Neural crest cell (in vitro differentiated cells): ENCODE measurements at places on chromosomes 16 and 17. TPM values are rescaled to one million over a fixed set of nuclear protein-coding genes. Genes with fewer than 3 reads are reported as not detected.

DBNDD1 gene
- 4.9 and 5.6 TPM in 2 replicates for total RNA-seq

CCNF gene
- 66.1 and 67.5 TPM in 2 replicates for total RNA-seq

DNA sequence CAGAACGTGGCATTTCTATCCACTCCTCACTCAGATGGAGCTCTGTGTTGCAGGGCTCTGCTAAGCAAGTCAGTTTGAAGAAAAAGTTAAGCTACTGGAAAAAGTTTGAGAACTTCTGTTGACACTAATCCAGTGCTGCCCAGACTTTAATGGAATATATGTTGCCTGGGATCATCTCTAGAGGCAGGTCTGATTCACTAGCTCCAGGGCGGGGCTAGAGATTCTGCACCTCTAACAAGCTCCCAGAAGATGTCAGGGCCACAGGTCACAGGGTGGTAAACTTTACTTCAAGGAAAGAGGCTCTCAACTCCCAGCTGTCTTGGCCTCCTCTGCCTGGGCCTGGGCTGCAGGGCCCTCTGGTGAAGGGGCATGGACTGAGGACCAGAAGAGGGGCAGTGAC, 6.8 kb downstream of the TTYH2 start:
- DNase-seq, result no peak

- no peak for DNase-seq
These were observed 32.7 kb downstream of the TRIM37 start for GRCh38 chr17:59073972-59074371.

DNA sequence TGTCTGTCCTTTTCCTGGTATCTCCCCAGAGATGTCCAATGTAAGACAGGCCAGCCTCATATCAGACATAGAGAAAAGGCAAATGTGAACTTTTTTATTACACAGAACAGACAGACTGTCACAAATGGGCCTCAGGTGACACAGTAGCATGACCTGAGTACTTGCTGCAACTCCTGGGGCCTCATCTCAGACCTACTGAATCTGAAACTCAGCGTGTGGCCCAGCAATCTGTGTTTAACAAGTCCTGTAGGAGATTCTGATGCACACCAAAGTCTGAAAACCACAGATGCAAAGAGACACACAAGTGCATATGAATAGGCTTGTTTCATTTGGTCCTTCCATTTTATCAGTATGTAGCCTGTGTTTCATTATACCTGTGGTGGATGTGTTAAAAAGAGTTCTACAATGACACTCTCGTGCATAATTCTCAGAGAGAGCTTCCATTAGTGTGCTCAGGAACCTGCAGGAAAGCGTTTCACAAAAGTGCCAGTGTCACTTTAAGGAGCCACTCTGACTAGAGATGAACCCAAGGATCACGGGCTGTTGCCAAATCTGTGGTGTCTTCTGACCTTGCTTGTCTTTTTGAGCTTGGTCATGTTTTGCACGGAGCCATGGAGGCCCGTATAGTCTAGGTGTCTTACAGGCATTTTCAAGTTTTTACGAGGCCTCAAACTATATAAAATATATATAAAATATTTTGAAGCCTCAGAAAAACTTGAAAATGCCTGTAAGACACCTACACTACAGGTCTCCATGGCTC, 33.8 kb upstream of the NF1 start:
- no peak for DNase-seq

DNA sequence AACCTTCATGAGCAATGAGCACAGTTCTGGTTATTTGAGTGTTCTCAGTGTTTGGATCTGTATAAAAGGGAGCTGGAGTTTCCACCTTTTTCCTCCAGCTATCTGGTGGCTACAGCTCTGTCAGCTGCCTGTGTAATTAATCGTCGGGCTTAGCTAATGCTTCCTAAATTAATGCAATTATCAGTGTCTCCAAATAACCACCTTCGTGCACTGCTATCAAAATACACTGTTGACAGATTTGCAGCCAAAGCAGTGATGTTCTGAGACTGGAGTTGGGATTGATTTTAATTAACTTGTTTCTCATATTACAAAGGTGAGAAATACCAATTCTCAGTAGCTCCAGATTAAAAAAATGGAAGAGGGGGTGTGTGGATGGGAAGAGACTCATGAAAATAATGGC, 325.8 kb downstream of the CBLN1 start:
- DNase-seq, result no peak

GRCh38 chr16:22316411-22316811, 19.2 kb downstream of the POLR3E start:
- no peak for DNase-seq

- DNase-seq, result no peak
These were observed 19.3 kb downstream of the POLR3K start for GRCh38 chr16:33877-34647.

- DNase-seq, result no peak
These were observed 18.0 kb downstream of the CLEC3A start for GRCh38 chr16:78040396-78040795.

DNA sequence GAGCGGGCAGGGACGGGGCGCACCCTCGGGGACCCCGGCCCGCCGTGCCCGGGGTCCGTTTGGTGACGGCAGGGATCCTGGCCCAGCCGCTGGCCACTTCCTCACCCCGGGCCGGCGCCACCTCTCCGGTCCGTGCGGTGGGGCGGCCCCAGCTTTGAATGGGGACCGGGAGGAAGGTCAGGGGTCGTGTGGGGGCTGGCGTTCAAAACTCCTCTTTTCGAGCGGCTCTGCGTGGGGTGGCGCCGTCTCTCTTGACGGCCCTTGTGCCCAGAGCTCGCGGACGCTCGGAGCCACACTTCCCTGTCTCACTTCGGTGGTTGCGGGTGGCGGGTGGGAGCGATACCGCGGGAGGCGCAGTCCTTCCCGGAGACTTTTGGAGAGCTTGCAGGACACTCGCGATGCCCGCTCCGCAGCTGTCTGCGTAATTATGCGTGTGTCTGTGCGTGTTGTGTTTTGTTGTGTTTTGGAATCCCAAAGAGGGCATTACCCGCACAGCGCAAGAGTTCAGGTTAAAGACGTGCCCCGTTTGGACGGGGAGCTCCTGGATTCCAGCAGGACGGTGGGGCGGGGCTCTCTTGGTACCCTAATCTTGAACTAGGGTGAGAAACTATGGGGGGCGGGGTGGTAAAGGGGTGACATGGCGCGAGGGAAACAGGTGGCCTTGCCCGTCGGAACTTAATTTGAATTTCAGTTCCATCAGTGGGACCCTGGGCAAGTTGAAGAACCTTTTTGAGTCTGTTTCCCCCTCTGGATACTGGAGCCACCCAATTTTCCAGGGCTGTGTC, 637 bp downstream of the PLCG2 start:
- DNase-seq, result peak; percentile 13

GRCh38 chr17:2989855-2990254, 73.6 kb downstream of the OR1D5 start:
- DNase-seq, result no peak

DNA sequence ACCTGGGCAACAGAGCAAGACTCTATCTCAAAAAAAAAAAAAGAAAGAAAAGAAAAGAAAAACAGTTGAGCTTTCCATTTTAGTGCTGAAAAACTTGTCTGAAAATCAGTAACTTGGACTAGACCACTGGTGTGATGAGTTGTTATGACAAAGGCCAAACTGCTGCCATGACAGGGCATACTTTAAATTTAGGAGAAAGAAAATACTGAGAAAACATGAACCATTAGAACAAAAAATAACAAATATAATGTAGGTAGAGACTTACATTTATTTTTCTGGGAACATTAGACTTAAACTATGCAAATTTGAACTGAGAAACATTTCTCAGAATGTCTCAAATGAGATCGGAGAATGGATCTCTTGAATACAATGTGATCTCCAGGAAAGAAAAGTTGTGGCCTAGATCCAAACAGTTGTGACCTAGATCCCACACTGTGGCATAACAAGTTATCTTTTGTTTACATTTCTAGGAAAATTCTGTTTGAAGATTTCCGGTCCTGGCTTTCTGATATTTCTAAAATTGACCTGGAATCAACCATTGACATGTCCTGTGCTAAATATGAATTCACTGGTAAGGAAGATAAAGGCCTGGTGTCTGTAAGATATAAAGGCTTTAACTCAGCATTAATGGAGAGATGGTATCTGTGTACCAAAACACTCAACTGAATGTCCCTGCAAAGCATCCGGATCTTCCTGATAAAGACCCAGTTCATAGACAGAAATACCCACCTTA, 10.9 kb downstream of the OGFOD1 start:
- no peak for DNase-seq

DNA sequence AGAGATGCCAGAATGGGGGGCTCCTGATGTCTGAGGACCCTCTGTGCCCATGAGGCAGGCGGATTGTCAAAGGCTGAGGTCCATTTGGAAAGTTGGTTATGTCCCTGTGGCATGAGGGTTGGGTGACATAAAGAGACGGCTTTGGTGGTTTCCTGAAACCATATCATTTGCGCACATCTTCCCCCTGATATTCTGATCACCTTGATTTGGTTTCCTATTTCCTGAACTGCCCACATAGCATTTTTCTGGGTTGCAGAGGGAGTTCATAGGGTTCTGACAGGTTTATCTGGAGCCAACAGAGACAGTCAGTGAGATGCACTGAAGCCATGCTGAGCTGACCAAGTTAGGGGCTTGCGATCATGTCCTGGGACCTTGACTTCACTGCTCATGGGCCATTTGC, 15.7 kb upstream of the RNF222 start:
- DNase-seq, result no peak

GRCh38 chr16:1651974-1652312, 26.1 kb upstream of the JPT2 start:
- DNase-seq, result no peak

GRCh38 chr16:57873218-57873617, 70.9 kb upstream of the KIFC3 start:
- no peak for DNase-seq

- no peak for DNase-seq
These were observed 85.5 kb upstream of the HNF1B start for GRCh38 chr17:37830151-37830993.

DNA sequence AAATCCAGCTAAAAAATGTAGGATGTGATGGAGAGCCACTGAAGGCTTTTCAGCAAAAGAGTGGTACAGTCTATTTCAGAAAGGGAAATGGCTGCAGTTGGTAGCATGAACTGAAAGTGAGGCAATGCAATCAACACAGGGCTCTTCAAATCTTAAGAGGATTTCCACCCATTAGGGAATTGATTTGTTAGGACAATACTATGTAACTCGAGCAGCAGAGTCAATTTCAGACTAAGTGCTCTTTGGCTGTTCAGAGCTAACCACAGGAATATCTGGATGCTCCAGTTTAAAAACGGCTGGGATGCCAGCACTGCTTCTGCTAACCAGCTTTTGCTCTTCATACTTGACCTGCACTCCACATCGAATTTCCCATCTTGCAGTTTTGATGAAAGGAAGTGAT, 24.6 kb downstream of the CACNG1 start:
- no peak for DNase-seq

- no peak for DNase-seq
These were observed 55.7 kb downstream of the SCNN1B start for GRCh38 chr16:23357761-23358290.

DNA sequence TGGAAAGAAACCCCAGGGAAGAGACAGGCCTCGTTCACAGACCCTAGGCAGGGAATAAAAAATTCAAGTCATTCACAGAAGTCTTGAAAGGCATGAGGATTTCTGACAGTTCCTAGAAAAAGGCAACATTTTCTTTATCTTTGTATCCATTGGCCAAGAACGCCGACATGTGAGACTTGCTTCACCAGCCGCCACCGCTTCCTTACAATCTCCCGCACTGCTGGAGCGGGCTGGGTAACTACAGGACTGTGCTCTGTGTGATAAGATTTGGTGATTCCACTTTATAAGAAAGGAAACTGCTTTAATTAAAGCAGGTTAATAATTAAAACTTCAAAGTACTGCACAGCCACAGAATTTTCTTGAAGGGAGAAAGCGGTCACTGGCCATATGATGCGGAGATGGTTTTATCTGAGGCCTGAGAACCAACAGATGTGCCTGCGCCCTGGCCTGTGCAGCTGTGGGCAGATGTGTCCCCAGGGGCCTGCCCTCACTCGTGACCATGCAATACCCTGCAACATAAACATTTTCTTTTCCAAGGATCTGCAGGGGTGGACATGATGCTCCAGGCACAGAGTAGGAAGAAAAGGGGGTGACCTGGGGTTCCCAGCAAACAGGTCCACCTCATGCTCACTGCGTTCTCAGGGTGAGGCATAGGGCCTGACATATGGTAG, 13.0 kb upstream of the LGALS3BP start:
- no peak for DNase-seq
